ENCODE measurements at places on chromosomes 6 and 20. TPM values are rescaled to one million over a fixed set of nuclear protein-coding genes. Genes with fewer than 3 reads are reported as not detected.

LY6G6D gene
- not detected for total RNA-seq

CD109 gene
- 2.3 TPM for total RNA-seq

NRSN1 gene
- 31.4 TPM for total RNA-seq

PRDM1 gene
- 1.8 TPM for total RNA-seq

C6orf132 gene
- 0.23 TPM for total RNA-seq

SLC22A7 gene
- 0.23 TPM for total RNA-seq

KCNS1 gene
- 3.0 TPM for total RNA-seq

HLA-DRB5 gene
- total RNA-seq, result 3.0 TPM

SLC22A16 gene
- not detected for total RNA-seq

SAMD3 gene
- 19.4 TPM for total RNA-seq

PRL gene
- 0.23 TPM for total RNA-seq

FAM217A gene
- not detected for total RNA-seq

TDRD6 gene
- 0.46 TPM for total RNA-seq

OR2B2 gene
- total RNA-seq, result not detected

NCOA5 gene
- 21.9 TPM for total RNA-seq

CLDN20 gene
- total RNA-seq, result not detected

VGLL2 gene
- total RNA-seq, result 0.46 TPM

NRN1 gene
- 83.3 TPM for total RNA-seq

MTFR2 gene
- 0.92 TPM for total RNA-seq

TCP11 gene
- 0.23 TPM for total RNA-seq

Measured in diencephalon (tissue), 1 donor.